T-helper 17 cell (primary cell): ENCODE measurements at places on chromosomes 6 and 20.

DNA sequence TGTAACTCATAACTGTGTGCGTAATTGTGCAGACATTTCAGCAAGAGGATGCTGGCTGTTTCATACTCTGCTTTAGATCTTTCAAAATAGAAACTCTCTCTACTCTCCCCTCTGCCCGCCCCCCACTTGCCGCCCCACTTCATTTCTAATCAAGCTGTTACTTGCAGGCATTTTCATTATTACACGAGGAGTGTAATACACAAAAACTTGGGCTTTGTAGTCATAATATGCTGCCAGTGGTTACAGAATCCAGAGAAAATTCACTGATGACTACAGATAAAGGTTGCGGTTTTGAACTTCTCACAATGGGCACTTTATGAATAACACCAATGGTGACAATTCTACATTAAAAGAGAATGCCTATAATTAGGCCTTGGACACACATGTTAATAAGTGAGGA, 194.0 kb upstream of the POU3F2 start:
- no peak for DNase-seq

DNA sequence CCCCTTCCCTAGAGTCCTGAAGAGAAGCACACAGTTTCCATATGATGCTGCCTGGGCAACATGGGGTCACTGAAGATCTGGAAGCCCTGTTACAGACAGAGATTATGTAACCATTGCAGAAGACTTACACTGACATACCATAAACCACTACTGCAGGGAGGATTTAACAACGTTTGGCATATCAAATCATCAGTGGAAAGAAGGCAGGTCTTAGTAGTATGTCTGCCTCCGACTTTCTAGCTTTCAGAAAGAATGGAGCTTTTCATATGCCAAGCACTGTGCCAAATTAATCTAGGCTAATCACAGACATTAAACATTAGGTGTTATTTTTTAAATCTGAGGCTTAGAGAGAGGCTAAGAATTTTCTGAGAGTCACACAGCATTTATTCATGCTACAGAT, 144.3 kb downstream of the ADGRB3 start:
- DNase-seq, result no peak

DNA sequence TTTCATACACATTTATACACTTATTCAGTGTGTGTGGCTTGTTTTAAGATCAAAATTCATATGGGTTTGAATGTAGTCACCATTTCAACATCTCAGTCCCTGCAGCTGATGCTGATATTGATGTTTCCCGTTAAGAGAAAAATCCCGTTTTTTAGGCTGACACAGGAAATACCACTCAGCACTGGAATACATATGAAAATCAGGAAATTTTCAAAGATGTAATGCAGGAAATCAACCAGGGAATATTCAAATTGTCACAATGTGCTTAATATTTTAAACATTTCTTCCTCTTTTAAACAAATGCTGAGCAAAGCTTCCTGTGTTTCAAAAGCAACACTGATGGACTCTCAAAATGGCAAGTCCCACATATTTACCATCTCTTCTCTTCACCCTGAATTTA, 94.5 kb upstream of the MARCKS start:
- DNase-seq, result no peak

DNA sequence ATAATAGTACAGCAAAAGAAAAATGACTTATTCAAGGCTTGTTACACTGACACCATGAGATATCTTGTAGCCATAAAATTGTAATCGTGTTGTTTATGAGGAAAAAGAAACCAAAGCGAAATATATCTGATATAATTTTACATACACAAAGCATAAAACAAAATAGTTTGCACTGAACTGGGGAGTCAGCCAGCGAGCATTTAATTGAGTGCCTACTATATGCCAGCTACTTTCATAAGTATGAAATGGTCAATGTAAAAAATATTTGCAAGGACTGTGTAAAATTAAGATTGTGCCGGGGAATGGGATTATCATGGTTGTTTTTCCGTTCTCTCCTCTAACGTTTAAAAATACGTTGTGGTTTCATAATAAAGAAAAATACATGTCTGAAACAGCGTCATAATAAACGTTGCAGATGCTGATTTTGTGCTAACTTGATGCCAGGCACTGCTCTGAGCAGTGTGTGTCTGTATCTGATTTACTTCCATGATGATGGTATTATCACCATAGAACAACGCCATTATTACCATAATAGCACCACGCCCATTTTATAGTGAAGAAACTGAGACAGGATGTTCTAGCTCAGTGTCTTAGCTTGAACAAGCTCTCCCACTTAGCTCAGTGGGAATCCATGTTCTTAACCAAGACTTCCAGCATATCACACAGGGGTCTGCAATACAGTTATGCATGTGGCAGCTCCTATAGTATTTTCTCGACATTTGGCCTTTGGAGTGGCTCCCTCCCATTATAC, 144.6 kb downstream of the BCAS1 start:
- DNase-seq, result no peak

DNA sequence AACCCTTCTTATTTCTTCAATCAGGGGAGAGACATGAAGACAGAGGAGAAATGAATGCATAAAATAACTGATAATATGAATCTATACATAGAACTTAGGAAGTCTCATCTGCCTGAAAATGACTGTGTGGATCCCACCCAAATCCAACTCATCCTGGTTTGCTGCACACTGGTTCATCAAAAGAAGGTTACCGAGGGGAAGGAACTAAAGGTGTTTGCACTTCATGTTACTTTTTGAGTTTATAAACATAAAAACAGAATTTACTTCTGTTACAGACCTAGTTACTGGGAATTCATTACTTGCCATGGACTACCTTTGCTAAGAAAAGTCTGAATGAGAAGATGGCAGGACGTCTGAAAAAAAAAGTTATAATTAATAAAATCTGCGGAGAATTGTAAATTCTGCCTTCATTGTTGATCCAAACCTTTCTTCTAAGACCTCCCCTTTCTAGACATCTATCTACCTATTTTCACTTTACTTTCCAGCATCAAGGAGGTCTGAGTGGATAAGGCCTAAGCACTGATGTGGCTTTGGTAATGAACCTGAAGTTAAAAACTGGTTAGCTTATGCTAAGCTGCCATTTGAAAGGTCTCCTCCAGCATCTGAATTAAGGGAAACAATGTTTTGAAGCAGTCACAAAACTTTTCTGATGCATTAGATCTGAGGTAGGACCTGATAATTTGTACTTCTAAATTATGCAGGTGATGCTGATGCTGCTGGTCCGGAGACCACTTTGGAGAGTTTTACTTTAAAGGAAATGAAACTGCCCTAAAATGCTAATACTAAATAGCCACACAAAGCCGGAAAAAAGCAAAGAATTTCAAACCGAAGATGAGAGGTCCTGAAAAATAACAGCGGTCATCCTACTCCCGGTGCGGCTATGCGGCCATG, 84.0 kb downstream of the HFE start:
- no peak for DNase-seq

DNA sequence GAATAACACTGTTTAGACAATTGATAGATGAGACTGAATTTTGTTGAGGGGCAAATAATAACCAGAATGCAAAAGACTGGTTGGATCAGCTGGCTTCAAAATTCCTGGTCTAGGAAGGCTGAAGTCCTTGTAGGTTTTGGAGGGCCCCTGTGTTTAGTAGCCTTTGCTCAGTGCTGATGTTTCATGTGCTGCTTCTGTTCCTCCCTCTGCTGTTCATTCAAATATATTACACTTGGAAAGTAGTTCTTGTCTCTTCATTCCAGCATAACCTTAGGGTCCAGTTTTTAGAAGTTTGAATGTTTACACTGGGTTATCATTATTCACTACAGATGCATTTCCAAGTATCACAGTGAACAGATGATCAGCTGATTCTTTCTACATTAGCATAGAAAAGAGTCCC, 72.5 kb downstream of the FLRT3 start:
- DNase-seq, result no peak

- DNase-seq, result no peak
Observed at GRCh38 chr6:160911949-160912348, 79.6 kb upstream of the MAP3K4 start.

DNA sequence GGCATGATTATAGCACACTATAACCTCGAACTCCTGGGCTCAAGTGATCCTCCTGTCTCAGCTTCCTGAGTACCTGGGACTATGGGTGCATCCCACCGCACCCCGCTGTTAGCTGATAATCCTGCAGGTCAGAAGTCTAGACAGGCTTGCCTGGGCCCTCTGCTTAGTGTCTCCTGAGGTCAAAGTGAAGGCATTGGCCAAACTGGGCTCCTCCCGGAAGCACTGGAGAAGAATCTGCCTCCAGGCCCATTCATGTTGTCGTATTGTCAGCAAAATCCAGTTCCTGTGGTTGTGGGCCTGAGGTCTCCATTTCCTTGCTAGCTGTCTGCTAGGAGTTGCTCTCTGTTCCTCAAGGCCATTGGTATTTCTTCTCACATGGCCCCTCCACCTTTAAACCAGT, 6.3 kb upstream of the MROH8 start:
- DNase-seq, result no peak

DNA sequence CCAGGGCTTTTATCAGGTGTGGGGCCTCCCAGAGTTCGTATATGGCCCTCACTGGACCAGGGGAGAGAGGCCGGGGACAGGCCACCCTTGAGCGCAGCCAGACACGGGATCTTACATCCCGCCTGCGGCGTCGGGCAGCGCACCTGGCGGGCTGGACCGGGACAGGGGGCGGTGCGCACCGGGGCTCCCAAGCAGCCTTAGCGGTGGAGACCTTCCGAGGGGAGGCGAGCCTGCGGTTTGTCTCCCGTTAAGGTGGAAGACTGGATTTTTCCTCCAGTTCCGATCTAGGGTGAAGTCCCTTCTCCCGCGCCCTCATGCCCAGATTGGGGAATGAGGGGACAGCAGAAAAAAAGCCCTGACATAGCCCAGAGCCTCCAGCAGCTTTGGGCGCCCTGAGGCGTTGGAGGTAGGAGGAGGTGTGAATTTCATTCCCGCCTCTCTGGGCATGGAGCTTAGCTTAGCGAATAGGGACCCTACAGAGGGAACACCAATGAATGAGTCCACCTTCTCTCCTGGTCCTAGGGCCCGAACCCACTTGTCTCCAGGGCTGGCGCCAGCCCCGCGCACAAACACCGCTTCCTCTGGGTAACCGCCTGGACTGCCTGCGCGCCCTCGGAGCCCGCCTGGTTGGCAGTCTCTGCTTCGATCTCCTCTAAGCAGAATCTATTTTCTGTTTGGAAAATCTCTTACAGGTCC, 6.7 kb upstream of the LAMP5 start:
- no peak for DNase-seq
